Stimulated activated CD8-positive, alpha-beta memory T cell treated with anti-CD3 and anti-CD28 coated beads, Interleukin-2, amount 100 ng/mL, for 1 hour (primary cell): ENCODE measurements at places on chromosomes 3 and 15.

GRCh38 chr3:194857469-194858113 lies 171.9 kb downstream of the FAM43A start:
- no peak for DNase-seq

DNA sequence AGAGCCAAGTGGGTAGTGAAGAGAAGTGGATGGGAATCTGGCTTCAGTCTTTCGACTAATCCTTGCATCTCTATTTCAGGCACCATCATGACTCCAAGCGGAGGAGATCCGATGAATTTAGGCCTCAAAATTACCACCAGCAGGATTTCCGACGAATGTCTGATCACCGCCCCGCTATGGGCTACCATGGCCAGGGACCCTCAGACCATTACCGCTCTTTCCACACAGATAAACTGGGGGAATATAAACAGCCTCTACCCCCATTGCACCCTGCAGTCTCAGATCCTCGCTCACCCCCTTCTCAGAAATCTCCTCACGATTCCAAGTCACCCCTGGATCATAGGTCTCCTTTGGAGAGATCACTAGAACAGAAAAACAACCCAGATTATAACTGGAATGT lies 64.7 kb downstream of the RGMA start:
- DNase-seq = no peak

GRCh38 chr3:40312661-40313226 lies 3.2 kb downstream of the EIF1B start:
- no peak for DNase-seq

DNA sequence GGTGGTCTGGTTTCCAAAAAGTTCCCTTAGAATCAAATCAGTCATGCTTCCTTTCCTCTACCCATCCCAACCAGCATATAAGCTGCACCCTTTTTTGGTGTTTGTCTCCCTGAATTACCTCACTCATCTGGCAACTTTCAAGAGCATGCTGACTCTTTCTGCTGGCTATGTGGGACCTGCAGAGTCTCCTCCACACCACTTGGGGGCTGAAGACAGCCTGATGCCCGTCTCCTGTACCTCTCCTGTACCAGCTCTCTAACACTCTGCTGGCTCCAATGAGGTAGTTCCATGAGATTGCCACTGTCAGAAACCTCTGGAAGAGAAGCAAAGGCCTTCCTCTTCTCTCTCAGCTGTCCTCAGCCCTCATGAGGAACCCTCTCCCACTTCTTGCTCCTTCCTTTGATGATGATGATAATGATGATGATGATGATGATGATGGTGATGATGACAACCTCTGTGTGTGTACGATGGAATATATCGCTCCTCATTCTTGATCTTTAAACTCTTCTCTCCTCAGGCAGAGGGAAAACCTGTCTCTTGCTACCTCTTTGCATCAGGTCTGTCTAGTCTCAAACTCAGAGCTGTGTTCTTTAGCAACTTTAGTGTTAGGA lies 257.5 kb downstream of the ZNF621 start:
- no peak for DNase-seq

DNA sequence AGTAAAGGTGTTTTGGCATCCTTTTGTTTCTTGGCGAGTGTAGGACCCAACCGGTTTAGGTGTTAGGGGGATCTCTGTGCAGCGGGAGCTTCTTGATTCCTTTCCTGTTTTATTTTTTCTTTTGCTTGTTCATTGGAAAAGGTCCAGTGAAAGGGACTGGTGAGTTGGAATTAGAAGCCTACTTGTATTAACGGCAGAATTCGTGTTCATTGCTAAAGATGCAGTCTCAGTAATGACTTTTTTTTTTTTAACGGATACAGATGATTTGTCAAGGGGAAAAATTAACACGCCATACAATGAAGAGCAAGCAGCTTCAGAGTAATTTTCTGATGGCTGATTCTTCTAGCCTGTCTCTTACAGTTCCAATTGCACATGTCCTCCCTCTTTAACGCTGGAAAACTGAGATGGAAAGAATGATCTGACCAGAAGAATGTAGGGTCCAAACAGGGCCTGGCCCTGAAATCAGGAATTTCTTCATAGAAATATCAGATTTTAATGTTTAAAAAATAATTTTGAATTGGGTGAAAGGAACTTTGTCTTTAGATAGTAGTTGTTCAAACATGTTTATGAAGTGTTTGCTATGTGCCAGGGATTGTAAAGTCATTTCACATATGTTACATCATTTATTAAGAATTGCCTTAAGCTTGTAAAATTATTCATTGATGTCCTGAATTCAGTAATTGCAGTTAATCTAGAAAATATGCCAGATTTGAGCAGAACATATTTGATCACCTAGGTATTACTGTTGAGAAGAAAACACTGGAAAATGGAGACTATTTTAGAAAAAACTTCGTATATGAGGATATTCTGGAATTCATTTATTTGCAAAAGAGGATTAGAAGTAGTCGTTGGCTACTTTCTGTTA lies 1.4 kb downstream of the MAPK6 start:
- no peak for DNase-seq

DNA sequence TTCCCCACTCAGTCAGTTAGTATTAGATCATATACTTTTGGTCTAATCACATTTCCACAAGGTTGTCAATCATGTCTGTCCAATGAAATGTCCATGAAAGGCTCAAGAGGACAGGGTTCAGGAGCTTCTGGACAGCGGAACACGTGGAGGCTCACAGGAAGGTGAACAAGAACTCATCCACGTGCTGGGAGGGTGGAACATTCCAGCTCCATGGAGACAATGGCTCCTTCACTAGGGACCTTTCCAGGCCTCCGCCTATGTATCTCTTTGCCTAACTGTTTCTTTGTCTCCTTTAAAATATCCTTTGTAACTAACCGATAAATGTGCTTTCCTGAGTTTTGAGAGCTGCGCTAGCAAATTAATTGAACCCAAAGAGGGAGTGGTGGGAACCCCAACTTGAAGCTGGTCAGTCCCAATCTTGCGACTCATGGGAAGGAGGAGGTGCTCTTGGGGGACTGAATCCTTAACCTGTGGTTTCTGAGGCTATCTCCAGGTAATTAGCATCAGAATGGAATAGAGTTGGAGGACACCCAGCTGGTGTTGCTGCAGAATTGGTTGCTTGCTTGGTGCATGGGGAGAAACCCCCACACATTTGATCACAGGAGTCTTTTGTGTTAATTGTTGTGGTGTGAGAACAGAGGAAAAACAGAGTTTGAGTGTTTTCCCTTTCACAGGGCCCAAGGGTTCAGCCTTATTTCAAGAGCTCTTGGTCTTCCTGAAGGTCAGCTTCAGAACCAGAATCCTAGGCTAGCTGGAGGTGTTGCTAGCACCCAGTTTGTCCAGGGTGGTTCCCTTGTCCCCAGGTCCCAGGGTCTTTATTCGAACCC lies 3.0 kb upstream of the TKT start:
- no peak for DNase-seq

- DNase-seq = no peak
Observed at GRCh38 chr3:9780458-9780812, 10.7 kb upstream of the CAMK1 start.

DNA sequence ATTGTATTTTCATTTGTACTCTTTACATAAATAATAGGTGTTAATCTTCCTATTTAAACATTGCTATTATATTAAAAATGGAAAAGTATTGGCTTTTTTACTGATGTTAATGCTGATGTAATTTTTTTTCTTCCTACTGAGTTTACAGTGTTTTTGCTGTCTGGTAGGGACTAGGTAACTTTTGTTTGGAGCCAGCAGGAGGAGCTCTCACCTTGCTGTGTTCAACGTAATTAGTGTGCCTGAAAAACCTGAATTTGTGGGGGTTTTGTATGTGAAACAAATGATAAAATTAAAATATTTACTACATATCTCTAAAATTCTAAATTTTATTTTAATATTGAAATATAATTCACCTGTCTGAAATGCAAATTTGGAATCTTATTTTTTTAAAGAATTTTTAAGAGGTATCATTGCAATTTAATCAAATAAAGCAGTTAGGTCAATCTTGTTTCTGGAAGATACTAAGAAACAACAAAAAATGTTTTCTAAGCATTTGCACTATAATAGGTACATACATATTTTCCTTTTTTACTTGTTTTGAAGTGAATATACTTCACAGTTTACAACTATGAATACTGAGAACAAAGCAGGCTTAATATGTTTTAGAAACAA lies 48.8 kb downstream of the EPHA6 start:
- DNase-seq = no peak

DNA sequence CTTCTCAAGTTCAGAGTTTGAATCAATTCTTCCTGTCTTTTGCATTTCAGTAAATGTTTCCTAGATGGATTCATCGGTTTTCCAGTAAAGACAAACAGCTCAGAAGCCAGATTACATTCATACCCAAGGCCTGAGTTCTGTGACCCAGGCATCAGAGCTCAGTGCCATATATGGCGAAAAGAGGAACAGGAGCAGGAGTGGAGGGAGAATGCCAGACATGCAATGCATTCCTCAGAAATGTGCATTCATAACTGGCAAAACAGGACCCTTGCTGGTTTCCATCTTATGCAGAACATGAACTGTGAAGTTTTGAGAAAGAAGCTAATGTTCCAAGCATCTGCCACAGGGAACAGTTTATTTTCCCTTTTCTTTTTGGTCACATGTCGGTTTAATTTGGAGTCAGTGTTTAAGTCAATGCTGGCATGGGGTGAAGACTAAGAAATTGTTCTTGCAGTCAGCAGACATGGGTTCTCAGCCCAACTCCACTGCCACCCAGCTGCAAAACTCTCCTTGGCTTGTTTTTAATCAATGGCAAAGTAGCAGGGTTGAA lies 116.5 kb downstream of the LPP start:
- DNase-seq = no peak

DNA sequence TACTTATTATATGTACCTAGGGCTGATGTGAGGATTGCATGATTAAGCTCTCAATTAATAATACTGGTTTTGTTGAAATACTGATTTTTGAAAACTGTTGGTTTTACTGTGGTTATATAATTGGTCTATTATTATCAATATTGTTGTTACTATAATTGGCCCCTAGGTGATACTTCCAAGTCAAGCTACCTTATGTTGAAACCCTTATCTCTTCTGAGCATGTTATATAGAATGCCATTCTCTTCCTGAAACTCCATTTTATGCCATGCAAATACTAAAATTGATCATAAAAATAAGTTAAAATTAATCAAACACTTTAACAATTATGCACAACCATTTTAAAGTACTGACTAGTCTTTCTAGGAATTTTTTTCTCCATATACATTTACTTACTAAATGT lies 46.1 kb downstream of the BBS4 start:
- DNase-seq = no peak

DNA sequence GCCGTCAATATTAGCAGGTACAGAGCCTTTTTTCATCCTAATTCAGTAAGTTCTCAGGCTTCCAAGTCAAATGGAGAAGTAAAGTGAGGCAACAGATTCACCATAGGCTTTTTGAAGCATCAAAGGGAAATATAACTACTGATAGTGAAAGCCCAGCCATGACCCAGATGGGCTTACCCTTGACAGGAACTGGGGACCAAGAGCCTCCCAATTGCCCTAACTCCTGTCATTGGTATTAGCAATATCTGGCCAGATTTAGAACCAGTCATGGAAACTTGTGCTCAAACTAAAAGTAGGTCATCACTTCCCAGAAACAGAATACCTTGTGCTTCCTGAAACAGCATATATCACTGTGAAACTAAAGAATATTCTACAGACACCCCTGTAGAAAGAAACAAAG lies 33.0 kb downstream of the NME9 start:
- DNase-seq = no peak

- DNase-seq = no peak
Observed at GRCh38 chr3:24318677-24319287, 175.9 kb downstream of the THRB start.

- no peak for DNase-seq
Observed at GRCh38 chr3:160400702-160401150, 1.3 kb downstream of the SMC4 start.

- DNase-seq = no peak
Observed at GRCh38 chr3:194928831-194929577, 243.3 kb downstream of the FAM43A start.

- no peak for DNase-seq
Observed at GRCh38 chr3:60759439-60759838, 491.8 kb downstream of the FHIT start.

- DNase-seq = no peak
Observed at GRCh38 chr3:46097691-46098241, 70.5 kb upstream of the XCR1 start.

GRCh38 chr15:81097890-81098280 lies 36.2 kb upstream of the CFAP161 start:
- DNase-seq = no peak

- DNase-seq = no peak
Observed at GRCh38 chr3:159817126-159817525, 171.5 kb upstream of the IL12A start.
